ENCODE measurements at places on chromosomes 4 and X.

GRCh38 chr4:31051565-31051964 lies 331.4 kb downstream of the PCDH7 start:
- no peak for DNase-seq

DNA sequence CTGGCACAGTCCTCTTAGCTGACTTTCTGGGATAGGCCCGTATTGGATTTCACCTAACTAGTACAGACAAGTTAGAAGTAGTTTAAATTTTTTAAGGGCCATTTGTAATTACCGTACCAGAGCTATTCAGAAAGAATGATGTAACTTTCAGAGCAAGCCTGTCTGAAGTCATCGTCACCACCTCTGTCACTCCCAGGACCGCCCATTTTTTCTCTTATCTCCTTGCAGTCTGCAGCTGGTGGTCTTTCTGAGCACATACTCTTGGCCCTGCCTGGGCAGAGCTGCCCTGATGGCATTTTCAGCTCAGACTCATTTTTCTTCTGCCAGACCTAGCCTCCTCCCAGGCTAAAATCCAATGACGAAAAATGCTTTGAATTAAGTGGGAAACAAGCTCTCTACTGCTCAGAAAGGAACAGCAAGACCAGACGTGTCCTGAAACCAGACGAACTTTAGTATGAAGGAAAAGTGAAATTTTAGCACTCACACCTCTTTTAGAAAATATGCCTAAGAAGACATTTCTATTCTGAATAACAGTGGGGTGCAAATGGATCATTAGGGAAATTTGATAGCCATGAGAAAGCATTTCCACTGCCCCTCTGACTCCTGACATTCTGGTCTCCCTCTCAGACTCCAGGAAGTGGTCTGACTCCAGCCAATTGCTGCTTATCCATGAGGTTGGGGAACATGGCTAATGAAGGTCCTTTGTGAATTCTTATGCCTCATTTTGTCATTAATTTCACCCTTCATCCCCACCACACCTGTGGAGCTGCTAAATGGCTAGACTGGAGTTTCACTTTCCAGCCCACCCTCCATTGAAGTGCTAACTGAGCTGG lies 162.4 kb upstream of the GYPA start:
- no peak for DNase-seq

DNA sequence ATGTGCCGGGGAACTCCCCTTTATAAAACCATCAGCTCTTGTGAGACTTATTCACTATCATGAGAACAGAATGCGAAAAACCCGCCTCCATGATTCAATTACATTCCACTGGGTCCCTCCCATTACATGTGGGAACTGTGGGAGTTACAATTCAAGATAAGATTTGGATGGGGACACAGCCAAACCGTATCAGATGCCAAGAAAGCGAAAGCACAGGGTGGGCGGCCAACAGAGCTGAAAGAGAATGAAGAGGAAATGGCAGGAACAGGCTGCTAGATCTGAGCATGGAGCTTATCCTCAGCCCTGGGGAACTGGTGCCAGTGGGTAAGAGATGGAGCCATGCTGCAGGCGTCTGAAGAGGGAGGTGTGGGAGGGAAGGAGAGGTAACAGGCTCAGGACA lies 117.7 kb upstream of the PNPLA4 start:
- DNase-seq: no peak

DNA sequence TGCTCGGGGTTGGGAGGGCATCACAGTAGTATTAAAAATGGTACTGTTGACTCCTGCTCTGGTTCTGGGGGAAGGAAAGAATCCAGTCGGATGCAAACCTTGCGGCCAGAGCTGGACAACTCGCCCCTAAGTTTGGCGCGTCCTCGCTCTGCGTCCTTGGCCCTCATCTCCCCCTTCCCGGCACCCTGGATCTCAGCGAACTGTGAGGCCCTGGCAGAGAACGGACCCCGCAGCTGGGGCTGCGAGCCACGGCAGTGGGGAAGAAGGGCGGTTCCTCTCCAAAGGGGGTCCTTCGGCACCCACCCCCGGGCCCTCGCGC lies 14.0 kb downstream of the ARHGEF6 start:
- no peak for DNase-seq

DNA sequence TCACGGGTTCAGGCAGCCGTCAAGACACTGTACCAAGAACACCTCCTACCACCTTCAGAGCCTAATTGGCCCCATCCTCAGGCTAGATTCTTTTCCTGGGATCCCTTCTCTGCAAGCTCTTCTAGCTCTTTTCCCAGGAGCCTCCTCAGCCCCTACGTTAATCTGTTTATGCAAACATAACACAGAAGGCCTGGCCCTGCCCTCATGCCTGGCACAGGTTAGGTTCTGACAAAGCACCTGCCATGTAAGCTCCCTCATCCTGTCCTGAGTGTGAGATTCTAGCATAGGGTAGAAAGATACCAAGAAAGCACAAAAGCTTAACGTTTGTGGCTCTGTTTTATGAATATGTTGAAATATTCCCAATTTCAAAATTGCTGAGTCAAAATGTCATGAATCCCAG lies 93.6 kb downstream of the IRF2 start:
- DNase-seq: peak; percentile 15

- DNase-seq: no peak
These were observed 37.4 kb upstream of the SLC10A4 start for GRCh38 chr4:48445704-48446103.

- no peak for DNase-seq
These were observed 20.2 kb upstream of the RBPJ start for GRCh38 chr4:26300314-26301307.

DNA sequence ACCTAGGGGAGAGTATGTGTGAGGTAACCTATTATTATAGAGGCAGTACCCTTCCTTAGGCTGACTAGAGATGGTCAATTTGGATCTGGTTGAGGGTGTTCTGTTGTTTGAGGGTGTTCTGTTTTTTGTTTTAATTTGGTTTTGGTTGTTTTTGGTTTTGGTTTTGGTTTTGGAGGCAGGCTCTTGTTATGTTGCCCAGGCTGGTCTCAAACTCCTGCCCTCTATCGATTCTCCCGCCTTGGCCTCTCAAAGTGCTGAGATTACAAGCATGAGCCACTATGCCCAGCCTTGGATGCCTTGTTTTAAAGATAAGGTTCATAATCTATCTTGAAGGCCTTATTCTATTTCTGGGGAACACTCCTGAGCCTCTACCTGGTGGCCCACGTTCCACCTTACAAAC lies 912 bp downstream of the CXorf65 start:
- no peak for DNase-seq

DNA sequence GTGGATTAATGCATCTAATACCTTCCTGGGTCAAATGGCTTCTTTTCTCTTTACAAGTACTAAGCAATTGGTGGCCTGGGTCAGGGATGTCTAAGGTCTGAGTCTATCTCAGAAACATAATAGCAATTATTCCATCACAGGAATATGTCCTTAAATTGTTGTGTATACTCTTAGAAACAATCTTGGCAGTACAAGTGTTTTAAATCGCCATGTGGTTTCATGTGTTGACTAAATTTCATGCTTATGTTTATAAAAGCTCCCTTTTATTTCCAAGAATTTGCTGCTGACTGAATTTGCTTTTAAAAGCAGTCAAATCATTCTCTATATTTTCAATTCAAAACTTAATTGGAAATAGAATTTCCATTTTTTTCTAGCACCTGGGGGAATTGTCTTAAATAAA lies 125.3 kb upstream of the PACRGL start:
- no peak for DNase-seq

DNA sequence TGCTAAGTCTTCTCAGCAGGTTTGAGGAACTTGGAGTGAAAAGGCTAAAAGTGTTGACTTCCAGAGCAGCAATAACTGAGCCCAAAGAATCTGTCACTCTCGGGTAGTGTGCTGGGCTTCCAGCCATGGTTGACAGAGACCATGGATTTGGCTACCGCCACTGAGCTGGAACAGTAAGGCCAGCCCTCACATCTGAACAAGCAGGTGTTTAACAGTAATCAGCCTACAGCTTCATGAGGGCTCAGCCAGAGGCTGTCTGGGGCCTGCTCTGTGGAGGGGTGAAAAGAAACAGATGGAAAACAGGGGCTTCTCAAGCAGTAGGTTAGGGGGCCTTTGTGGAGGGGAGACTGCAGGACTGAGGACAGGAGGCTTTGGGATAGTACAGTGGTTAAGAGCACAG lies 14.9 kb downstream of the RASL11B start:
- DNase-seq: no peak

DNA sequence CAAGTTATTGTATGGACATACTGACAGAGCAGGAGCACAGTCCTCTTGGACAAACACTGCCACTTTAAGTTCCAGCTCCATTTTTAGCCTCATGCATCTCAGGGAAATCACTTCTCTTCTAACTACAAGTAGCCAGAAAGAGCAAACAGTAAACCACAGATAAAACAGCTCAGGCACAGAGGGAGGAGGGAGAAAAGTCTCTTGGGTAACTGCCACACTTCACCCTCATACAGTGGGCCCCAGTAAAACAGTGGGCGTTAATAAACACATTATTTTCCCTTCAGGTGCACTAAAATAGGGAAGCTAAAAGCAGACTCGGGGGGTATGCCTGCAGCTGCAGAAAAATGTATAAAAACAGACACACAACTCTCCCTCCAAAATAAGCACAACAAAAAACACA lies 21.6 kb downstream of the CD38 start:
- DNase-seq: no peak

DNA sequence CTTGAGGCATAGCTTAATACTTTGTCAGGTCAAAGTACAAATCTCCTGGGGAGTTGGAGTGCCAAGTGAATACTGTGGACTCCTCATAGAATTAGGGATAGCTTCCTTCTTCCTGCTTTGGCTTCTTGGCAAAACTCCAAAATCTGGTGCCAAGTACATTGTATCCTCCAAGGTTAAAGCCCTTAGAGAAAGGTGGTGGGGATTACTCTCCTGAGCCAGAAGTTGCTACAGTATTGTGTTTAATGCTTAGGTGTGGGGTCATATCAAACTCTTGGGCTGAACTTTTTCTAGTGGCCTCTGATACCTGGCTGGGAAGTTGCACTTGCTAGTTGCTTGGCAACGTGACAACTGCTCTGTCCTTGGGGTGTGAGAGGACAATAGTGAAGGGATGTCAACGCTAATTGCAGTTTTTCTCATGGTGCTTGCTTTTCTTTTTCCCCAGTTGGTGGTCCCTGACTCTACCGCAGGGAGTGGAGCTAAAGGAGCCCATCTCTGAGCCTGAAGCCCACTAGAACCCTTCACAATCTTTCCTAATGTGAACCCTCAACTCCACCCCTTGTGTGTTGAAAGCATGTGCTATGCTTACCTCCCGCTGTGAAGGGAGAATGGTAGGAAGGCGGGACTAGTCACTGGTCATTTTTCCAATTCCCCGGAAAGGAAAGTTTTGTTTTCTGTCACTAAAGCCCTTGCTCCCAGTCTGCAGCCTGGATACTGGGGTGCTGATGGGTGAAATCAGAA lies 35.5 kb downstream of the DLG3 start:
- no peak for DNase-seq

- DNase-seq: no peak
These were observed 85.7 kb upstream of the PTPN13 start for GRCh38 chr4:86508436-86508835.

DNA sequence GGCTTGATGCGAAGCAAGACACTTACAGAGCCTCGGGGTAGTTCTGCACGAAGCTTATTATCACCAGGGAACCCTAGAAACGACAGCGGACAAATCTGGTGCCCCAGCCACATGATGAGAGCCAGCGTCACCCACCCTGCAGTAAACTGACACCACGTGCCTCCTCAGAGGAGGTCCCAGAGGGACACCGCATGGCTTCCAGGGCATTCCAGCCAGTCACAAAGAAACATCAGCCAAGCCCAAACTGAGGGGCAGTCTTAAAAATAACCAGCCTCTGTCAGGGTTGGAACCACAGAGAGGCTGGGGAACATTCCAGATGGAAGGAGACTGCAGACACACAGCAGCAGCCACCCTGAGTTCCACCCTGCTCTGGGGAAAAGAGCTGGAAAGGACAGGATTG lies 36.6 kb upstream of the HGFAC start:
- DNase-seq: no peak

DNA sequence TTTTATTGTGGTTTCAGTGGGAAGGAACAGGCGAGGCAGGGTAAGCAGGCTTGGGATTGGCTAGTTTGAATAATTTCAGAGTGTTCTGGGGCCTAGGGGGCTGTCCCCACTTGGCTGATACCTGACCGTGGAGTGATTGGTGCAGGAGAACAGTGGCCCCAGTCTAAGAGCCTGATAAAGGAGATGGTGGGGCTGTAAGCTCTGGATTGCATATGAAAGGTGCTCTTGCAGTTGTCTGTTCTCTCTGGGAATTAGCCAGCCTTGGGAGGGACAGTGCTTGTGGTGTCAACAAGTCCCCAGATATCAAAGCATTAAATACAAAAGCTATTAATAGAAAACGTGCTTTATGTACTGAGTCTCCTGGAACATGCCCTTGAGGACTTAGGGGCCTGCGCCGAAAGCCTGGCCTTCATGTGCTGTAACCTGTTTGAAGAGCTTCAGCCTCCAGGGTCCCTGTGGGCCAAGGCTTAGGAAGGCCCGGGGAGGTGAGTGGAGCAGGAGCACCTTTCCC lies 30.4 kb upstream of the CLTRN start:
- no peak for DNase-seq

- DNase-seq: no peak
These were observed 116.9 kb downstream of the RASL11B start for GRCh38 chr4:52979020-52979419.

GRCh38 chr4:183180096-183180495 lies 81.0 kb downstream of the WWC2 start:
- no peak for DNase-seq

DNA sequence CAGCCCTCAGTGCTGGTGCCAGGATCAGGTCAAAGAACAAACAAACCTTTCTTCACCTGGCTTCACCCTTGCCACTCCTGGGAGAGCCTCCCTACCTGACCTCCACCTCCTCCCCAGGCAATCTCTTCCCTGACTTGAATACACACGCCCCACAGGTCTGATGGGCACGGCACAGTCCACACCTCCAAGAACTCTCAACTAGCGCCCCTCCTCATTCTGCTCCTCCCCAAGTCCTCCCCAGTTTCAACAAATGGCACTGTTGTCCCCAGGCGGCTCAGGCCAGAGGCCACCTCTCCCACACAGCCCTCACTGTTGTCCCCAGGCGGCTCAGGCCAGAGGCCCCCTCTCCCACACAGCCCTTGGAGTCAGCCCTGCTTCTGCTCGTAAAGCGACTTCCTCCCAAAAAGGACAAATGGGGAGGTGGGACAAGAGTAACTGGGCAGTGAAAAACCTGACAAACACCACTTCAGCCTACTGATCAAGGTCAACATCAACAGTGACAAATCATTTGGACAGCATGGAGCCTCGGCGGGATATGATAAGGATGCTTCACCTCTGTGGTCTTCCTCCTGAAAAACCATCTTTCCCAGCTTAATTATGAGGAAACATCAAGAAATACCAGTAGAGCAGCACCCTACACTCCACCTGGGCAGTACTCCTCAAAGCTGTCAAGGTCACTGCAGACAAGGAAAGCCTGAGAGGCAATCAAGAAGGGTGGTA lies 2.9 kb downstream of the LETM1 start:
- no peak for DNase-seq

DNA sequence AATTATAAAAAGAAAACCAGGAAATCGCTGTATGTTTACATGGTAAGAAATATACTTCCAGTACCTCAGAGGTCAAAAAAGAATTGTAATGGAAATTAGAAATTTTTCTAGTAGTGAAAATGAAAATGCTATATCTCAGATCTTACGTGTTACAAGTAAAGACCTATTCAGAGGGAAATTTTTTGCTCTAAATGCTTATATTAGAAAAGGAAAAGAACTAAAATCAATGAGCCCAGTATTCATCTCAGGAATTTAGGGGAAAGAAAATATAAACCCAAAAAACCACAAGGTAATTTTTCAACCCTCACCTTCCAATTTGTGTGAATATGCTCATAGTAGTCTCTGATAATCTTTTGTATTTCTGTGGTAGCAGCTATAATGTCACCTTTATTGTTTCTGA lies 145.6 kb downstream of the RAP1GDS1 start:
- no peak for DNase-seq
